Activated naive CD8-positive, alpha-beta T cell treated with anti-CD3 and anti-CD28 coated beads for 36 hours (primary cell): ENCODE measurements at places on chromosomes 1 and 21. TPM values are rescaled to one million over a fixed set of nuclear protein-coding genes. Genes with fewer than 3 reads are reported as not detected.
A peak's percentile ranks its signal among the peaks of the same experiment; 100 is the strongest.

DNA sequence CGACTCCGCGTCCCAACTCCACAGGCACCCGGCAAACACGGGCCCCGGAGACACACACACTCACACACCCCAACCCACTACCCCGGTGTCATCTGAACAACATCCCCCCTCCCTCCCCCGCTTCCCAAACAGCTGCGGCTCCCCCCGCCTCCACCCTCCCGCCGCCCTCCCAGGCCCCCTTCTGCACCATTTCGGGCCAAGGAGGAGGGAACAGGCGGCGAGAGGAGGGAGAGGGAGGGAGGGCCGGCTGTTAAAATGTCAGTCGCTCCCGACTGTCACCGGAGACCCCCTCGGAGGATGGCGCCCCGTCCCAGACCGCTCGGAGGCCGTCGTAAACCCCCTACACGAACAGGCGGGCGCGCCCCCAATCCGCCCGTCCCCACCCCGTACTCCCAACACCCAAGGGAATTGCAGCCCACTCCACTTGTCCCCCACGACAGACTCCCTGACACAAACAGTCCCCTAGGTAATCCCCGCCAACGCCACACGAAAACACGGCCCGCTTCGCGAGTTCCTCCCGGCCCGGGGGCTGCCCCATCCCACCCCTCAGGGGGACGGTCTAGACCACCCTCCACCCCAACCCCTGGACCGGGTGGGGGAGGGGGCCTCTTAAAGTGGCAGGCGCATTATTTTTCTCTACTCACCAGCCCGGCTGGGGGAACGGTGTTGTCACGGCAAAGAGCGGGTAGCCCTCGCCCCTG, 583 bp downstream of the MEF2D start:
- no peak for DNase-seq

SHISAL2A gene
- 13.7 TPM for total RNA-seq

DTL gene
- 101 TPM for total RNA-seq

- DNase-seq = no peak
These were observed 4.8 kb upstream of the MYOG start for GRCh38 chr1:203090421-203091198.

DNA sequence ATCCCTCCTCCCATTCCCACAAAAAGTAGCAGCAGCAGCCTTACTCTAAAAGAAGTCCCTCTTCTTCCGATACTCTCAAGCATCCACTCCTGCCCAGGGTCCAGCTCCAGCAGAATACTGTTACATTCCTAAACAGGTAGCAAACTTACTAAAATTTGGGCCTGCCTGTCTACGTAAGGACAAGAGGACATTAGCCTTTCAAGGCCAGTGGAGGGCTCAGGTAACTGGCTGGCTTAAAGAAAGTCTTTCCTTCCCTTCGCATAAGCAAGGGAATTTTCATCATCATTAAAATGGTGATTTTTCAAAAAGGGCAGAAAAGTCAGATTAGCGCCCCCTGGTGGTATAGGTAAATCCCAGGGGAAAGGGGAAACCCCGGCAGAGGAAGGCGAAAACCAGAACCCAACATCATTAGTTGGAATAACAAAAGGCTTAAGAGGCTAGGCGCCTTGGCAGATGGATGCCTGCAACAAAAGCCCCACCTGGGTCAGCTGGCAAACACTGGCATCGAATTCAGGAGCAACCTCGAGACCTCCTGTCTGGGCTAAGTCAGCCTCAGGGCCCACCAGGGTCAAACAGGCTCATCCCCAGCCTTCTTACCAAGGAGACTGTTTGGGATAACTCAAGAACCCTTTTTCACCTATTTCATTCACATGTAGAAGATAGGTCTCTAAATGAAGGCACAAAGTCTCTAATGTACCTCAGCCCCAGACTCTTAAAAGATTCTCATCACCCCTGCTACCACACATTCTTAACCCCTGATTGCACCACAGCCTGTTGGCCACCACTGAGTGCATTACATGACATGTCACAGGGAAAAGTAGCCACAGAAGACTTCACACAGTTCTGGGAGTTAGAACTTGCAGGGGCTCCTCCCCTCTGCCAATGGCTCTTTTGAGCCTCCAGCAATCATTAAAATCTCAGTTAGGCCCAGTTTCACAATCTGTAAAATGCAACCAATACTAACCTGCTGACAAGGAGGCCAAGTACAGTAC, 36.7 kb downstream of the ERI3 start:
- DNase-seq = peak; percentile 16

GRCh38 chr1:41891199-41891896, 27.4 kb downstream of the HIVEP3 start:
- DNase-seq = peak; percentile 56

DNA sequence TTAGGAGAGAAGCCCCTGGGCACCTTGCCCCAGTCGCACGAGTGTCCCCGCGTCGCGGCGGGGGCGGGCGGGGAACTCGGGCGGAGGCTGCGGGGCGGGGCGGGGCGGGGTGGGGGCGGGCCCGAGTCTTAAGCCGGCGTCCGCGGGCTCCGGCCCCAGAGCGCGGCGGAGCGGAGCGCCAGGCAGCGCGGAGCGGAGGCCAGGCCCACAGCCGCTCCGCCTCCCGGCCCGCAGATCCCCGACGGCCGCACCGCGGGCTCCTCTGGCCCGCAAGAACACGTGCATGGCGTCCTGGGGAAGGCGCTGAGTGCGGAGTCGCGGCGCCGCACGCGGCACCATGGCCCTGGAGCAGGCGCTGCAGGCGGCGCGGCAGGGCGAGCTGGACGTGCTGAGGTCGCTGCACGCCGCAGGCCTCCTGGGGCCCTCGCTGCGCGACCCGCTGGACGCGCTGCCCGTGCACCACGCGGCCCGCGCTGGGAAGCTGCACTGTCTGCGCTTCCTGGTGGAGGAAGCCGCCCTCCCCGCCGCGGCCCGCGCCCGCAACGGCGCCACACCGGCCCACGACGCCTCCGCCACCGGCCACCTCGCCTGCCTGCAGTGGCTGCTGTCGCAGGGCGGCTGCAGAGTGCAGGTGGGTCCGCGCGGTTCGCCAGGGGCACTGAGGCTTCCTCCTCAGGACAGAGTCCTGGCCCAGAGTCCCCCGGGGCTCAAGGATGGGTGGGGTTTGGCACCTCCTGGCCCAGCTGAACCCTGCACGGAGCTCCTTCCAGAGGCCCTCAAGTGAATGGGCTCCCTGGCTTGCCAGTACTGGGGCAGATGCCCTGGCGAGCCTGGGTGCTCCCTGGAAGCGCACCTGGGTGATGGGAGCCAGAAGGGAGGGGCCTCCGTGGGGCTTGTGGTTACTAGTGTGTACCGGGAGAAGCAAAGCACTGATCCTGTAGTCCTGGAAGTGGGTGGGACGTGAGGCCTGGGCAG, at the start of gene ESPN:
Gene ESPN, plus strand, starts transcription at position 158 of the 975 bp plus-strand sequence. Its CDS starts 180 bp downstream, at position 338.
- DNase-seq = no peak

- DNase-seq = no peak
These were observed 402.7 kb downstream of the LTN1 start for GRCh38 chr21:28590026-28590425.

DNA sequence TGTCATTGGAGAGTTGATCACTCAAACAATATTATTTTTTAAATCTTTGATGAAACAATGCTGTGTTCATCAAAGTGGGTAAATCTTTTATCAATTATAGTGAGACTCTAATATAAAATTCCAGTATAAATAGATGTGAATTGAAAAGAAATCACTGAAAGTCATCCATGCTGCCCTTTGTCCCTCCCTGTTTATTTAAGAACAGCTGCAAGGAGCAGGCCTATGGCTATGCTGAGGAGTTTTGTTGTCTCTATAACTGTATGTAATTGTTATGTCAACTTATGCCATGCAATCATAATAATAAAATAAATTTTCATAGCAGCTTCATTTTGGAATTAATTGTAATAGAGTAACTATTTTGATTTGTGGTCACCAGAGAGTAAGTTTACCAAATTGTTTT, 1272.4 kb upstream of the ADGRL4 start:
- no peak for DNase-seq

GRCh38 chr1:175857756-175858155, 114.4 kb upstream of the TNR start:
- no peak for DNase-seq

DNA sequence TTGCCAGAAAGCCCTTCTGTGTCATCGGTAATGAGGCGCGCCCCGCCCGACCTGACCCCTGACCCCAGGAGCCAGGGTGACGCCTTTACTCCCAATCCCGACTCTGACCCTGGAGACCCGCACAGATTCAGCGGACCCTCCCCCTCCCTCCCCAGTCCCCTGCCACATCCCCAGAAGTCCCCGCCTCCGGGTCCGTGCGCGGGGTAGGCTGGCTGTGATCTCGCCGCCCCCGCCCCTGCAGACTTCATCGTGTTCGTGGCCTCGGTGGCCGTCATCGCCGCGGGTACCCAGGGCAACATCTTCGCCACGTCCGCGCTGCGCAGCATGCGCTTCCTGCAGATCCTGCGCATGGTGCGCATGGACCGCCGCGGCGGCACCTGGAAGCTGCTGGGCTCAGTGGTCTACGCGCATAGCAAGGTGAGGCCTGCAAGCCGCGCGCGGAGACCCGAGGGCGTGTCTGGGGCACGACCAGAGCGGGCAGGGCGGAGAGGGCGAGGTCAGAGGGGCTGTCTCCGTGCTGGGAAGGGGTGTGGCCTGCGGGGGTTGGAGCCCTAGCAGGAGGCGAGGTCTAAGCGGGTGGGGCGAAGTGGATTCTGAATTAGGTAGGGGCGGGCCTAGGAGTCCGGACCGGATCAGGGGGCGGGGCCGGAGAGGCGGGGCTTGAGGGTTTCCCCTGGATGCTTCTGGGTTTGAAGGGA, 34.8 kb downstream of the KCNQ4 start:
- peak; percentile 85 for DNase-seq

CLCNKB gene
- not detected for total RNA-seq
